GM12891 (cell line): ENCODE measurements at places on chromosomes 2 and 18.

DNA sequence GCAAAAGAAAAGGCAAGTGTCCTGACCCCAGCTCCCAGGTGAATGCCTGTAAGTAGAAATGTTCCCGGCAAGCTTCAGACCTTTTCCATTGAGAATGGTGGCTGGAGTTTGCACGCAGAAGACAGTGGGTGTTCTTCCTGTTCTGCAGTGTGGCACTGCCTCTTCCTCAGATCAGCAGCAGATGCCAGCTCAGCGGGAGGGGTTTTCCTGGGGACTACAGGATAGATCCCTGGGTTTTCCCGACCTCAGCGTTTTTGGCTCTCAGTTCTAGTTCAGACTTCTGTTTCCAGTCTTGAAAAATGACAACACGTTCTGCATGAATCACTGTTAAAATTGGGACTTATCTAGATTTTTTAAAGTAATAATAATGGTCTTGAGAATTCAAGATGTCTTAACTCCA is 39.2 kb downstream of the GRHL1 start:
- no peak for DNase-seq

- no peak for DNase-seq
These were observed 40.6 kb downstream of the TRABD2A start for GRCh38 chr2:84840306-84840705.

- peak; percentile 88 for DNase-seq
These were observed 133.4 kb downstream of the HDAC4 start for GRCh38 chr2:239267288-239267951.

DNA sequence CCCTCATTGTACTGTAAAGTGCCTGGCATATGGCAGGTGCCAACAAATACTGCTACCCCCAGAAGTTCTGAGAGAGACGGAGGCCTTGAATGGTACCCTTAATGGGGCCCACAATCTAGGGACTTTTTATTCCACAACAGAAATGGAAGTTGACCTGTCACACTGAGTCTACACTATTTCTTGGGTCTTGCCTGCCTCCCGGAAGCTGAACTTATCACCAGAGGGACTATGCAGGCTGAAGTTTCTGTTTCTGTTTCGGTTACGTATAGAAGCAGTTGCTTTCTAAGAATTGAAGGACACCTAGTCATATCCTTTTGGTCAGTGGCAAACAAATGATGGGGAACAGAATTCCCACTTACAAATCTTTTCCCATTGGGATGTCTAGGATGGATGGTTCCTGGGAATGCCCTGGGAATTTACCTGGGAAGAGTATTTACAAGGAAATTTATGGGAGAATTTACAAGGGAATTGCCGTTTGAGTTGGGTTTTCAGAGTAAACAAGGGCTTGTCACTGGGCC is 74.2 kb downstream of the HS1BP3 start:
- peak; percentile 47 for DNase-seq

- DNase-seq, result no peak
These were observed 79.3 kb upstream of the SCN7A start for GRCh38 chr2:166573391-166573790.

GRCh38 chr18:53850902-53851301 is 373.6 kb downstream of the MBD2 start:
- DNase-seq, result no peak

DNA sequence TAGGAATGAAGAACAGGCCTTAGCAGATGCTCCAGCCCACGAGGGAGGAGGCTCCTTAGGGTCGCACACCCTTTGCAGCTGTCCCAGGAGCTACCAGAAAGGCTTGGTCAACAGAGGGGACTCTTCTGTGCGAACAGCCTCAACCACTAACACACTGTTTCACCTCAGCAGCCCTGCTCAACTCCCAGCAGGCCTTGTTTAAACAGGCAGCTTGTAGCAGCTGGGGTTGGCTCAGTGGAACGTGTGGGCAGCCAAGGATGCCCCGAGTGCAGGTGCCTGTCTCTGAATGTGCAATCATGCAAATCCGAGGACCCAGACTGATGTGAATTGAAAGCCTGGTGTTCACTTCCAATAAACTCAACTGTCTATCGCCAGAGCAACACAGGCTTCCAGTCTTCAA is 88.7 kb upstream of the CXCR4 start:
- DNase-seq, result no peak

GRCh38 chr2:64400105-64400728 is 53.7 kb upstream of the LGALSL start:
- DNase-seq, result no peak

- no peak for DNase-seq
These were observed 728 bp downstream of the FAM168B start for GRCh38 chr2:131092458-131093005.

DNA sequence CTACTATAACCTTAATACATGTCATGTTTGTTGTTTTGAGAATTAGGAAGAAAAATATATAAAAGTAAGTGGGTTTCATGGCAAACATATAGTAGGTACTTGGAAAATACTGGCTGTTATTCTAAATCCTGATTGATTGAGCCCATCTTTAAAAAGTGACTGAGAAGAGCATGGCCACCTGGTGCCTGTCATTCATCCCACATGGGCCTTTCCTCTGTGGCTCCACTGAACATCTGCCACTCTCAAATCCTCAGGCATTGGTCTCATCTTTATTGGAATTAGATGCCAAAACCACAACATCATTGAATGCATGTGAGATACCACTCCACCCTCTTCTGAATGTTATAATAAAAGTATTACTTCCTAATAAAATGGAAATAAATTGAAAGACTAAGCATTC is 101.6 kb upstream of the TTN start:
- no peak for DNase-seq

DNA sequence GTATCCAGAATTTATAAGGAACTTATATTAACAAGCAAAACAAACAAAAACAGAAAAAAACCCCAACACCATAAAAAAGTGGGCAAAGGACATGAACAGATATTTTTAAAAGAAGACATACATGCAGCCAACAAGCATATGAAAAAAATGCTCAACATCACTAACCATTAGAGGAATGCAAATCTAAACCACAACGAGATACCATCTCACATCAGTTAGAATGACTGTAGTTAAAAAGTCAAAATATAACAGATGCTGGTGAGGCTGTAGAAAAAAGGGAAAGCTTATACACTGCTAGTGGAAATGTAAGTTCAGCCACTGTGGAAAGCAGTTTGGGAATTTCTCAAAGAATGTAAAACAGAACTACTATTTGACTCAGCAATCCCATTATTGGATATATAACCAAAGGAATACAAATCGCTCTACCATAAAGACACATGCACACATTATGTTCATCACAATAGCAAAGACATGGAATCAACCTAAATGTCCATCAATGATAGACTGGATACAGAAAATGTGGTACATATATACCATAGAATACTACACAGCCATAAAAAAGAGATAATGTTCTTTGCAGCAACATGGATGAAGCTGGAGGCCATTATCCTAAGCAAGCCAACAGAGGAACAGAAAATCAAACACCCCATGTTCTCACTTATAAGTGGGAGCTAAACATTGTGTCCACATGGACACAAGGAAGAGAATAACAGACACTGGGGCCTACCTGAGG is 25.3 kb downstream of the PREPL start:
- DNase-seq, result no peak

DNA sequence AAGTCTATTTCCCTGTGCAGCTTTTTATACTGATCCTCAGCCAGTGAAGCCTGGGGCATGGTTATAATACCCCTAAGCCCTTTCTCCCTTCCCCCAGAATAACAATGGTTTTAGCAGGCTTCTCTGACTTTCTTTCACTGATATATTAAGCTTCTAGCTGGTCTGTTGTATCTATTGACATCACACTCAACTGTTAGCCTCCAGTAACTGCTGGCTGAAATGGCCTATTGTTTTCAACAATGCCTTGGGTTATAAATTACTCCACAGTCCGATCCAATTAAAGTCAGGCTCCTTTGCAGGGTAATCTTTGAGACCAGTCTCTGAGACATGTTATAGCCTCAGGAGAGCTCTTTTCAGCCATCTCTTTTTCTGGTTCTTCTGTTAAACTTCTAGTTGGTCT is 2.9 kb upstream of the SLC9A4 start:
- DNase-seq, result no peak

DNA sequence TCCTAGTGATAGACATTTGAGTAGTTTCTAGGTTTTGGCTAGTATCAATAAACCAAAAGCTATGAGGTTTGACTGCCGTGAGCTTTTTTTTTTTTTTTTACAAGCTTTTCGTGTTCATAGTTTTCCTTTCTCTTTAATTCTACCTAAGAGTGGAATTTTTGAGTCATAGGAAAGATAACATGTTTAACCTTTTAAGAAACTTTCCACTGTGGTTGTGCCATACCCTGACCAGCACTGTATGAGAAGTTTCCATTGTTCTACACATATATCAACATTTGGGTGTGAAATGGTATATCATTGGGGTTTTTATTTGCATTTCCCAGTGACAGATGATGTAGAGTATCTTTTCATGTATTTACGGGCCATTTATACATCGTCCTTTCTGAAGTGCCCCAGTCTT is 31.7 kb downstream of the UBE2F start:
- no peak for DNase-seq

DNA sequence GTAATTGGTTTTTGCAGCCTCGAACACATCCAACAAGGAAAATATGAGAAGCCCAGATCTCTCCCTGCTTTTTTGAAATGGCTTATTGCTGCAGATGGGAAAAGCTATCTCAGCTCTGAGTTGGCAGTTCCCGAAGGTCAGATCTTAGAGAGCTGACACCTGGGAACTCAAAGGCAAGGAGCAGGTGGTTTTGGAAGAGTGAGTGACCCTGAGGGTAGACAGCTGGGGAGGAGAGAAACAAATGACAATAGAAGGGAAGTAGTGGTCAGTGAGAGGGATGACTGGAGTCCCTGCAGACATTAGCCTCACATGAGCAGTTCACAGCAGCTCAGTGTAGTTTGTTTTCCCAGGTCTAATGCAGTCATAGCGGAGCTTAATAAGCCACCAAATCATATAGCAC is 317.9 kb downstream of the STK39 start:
- no peak for DNase-seq

DNA sequence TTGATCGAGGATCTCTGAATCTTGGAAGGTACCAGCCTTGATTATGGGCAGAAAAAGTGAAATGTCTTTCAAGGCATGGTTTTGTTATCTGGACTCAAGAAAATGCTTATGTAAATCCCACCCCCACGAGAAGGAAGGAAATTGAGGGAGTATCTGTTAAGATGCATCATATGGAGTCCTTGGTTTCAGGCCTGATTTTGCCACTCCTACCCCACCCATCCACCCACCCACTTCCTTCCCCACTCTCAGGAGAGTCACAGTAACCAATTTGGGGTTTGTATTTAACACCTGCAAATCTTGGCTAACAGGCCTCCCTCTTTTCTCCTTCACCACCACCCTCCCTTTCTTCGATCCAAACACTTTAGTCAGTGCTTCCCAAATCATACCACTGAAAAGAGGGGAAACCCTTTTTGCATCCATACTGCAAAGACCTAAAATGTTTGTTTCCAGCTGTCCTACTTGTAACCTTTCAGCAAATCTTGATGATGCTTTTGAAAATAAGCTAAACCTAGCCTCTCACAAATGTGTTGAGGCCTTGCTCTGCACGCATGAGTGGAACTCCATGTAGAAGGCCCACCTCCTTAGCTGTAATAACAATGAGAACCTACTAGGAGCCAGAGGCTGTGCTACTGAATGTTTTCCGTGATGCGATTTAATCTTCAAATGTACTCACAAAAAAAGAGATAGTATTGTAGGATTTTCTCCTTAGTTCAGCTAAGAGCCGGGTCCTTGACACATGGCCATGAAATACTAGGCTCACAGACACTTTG is 34.8 kb downstream of the POU3F3 start:
- DNase-seq, result no peak

DNA sequence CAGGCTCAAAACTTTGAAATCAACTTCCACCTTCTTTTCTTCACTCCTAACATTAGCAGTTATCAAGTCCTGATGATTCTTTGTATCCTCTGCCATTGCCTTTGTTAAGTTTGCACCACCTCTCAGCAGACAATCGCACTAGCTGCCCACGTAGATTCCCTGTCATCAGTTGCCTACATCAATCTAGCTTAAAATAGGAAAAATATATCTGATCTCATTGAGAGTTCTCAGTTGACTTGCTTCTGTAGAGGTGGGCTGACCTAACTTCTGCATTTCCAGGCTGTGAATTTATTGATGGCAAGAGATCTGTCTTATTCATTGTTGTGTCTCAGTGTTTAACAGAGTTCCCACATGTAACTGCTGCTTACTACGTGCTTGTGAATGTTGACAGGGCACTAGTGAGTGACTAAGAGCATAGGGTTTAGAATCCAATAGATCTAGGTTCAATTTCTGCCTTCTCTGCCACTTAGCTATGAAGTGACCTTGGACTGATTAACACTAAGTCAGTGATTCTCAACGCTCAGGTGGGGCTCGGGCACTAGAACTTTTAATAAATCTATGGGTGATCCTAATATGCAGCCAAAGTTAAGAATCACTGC is 3.7 kb upstream of the INSIG2 start:
- DNase-seq, result no peak

- no peak for DNase-seq
These were observed 101.6 kb downstream of the RNF144A start for GRCh38 chr2:7018767-7019166.

DNA sequence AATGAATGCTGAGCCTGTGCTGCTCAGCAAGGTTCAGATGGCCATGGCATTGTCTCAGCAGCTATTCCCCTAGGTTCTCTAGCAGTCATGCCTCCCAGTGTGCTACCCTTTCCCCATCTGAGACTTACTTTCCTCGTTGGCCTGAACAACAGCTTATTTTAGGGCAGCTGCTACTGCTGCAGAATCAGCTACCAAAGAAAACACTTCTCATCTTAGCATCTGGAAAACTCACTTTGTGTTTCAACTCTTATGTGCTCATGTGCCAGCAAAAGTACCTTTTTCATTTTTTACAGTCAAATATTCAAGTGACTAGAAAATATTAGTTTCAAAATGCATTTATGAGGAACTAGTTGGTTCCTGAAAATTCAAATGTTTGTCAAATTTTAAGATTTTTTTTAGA is 60.4 kb upstream of the ZNF397 start:
- DNase-seq, result no peak

- DNase-seq, result no peak
These were observed 56.8 kb downstream of the CCNT2 start for GRCh38 chr2:134975281-134976009.

GRCh38 chr18:31658670-31659575 is 25.5 kb downstream of the B4GALT6 start:
- no peak for DNase-seq
